ENCODE measurements at places on chromosomes 13 and 19.

DNA sequence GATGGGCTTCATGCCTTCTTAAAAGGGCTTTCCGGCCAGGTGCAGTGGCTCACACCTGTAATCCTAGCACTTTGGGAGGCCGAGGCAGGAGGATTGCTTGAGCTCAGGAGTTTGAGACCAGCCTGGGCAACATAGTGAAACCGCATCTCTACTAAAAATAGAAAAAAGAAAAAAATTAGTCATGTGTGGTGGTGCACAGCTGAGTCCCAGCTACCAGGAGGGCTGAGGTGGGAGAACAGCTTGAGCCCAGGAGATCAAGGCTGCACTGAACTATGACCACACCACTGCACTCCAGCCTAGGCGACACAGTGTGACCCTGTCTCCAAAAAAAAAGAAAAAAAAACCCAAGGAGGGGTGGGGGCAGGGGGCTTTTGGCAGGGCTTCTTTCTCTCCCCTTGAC, 7.2 kb downstream of the CARS2 start:
- no peak for DNase-seq

GRCh38 chr19:17778251-17778967, 16.5 kb upstream of the B3GNT3 start:
- no peak for DNase-seq

- DNase-seq, result no peak
Measured at GRCh38 chr19:45182758-45183157, 4.2 kb downstream of the BLOC1S3 start.

- no peak for DNase-seq
Measured at GRCh38 chr19:1237754-1238368, at the start of gene CBARP. CBARP (minus strand) TSS chr19:1238005; CDS start chr19:1236100, 1,905 bp downstream.

GRCh38 chr13:112179995-112180394, 113.0 kb downstream of the SOX1 start:
- DNase-seq, result no peak

- no peak for DNase-seq
Measured at GRCh38 chr13:97298816-97299215, 76.7 kb downstream of the MBNL2 start.

- DNase-seq, result no peak
Measured at GRCh38 chr13:24086642-24087041, 73.9 kb upstream of the SPATA13 start.

- DNase-seq, result no peak
Measured at GRCh38 chr13:30880856-30881155, 25.3 kb upstream of the MEDAG start.

DNA sequence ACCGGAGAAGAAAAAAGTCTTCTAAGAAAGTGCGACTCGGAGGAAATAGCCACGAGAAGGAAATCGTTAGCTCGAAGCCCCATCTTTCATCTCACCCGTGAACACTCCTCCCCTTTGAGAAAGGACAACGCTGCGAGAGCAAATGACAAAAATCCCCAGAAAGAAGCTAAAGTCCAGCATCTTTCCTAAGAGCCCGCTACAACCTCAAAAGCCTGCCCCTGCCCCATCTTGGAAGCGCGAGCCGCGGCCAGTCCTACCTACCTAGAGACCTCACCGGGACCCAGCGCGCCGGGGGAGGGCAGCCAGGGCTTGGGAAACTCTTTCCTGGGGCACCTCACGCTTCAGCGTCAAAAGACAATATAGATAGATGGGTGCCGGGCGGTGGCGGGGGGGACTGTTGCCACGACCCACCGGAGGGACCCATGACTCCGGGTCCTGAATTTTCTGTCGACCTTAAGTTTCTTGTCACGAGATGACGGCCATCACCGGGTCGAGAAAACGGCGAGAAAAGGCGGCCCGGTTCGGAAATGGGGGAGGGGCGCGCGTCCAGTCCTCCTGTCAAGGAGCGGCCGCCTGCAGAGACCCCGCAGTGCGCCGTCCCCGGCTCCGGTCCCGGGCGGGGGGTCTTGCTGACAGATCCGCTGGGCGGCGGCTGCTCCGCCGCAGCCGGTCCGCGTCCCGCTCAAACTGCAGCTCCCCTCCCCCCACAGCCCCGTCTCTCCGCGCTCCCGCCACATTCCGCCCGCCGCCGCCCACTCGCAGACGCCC, 65.9 kb downstream of the KCNRG start:
- DNase-seq, result no peak

DNA sequence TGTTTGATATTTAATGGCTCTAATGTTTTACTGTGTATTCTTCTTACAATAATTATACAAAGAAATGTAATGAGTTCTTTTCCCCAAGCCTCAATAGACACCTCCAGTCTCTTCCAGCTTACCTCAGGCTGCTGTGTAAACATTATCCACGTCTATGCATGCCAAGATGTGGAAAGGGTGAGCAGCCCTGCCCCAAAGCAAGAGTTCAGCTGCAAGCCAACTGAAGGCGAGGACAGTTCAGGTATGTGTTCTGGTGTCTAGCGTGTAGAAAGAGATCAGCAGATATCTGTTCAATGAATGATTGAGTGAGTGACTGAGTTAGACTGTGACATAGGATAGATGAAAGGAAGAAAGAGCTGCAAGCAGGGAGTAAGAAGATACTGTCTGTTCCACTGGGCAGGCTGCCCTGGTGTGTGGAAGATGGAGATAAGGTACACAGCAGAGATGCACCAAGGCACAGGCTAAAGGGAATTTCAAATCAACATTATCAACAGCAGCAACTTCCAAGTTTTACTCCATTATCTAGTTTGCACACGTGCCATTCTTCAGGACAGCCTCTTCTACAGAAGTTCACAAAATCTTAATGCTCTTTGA, 66.0 kb downstream of the LATS2 start:
- DNase-seq, result no peak

DNA sequence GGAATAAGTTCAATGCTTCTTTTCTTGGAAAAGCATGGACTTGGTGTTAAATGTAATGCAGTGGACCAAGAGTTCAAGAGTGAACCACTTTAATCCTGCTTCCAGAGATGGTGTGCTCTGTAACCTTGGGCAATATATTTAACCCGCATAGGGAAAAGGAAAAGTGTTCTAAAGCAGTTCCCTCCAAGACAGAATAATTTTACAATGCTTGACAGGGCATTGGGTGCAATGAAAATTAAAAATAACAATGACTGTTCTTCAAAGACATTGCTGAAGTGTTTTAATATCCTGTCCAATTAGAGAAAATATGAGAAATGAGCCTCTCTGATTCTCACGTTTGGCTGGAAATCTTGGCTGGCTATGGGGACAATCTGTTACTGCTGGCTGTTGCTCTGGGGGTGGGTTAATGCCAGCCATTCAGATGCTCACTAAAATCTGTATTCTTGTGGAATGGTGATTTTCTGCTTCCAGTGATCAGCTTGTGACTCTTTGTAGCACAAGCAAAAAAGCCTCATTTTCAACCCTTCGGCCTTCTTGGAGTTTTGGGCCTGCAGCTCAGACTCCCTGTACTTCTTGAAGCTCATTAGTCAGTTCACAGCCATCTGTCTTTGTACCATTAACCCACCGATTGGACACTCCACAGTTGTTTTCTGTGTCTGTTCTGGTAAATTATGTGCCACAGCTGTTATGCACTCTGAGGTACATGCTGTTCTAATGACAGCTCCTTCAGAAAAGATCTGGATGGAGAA, 310.6 kb downstream of the LMO7 start:
- no peak for DNase-seq

DNA sequence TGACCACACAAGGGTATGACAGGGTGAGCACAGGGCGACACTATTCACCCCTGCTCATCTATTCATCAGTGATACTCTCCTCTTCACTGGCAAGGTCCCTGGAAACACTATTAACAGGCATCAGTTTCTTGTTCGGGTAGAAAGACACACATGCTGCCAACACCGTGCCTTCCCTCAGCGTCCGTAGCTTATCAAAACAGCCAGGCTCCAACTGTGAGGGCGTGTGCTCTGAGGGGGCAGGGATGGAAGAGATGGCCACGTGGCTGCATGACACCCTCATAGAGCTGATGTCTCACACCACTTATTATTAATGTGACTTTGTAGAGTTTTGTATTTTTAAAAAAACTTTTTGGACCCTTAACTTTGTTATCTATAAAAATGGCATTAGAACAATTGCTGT, 160.3 kb downstream of the ITGBL1 start:
- DNase-seq, result no peak

DNA sequence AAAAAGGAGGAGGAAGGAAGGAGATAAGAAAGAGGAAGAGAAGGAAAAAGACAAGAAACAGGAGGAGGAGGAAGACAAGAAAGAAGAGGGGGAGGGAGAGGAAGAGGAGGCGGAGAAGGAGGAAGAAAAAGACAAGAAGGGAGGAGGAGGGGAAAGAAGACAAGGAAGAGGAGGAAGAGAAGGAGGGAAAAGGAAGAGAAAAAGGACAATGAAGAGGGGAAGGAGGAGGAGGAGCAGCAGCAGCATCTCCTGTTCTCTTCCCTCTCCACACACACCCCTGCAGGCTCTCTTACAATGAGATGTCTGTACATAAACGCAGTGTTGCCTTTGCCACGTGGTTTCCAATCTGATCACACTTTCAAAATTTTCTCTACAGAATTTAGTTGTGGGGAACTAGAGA, 66.6 kb downstream of the RUBCNL start:
- no peak for DNase-seq

GRCh38 chr13:75963302-75963701, 327.2 kb downstream of the LMO7 start:
- no peak for DNase-seq

DNA sequence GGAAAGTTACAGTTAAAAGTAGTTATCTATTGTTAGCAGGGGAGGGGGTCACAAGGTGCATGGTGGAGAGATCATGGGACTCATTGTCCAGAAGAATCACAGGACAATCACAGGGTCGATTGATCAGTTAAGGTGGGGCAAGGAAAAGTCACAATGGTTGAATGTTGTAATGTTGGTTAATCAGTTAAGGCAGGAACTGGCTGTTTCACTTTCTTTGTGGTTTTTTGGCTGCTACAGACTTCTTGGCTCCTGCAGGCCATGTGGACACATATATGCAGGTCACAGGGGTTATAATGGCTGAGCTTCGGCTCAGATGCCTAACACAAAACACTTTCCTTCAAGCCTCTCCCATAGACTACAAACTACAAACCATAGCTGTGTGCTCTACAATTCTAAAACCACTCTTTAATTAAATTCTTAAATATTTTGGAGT, 6.9 kb upstream of the ZNF431 start:
- DNase-seq, result no peak

- DNase-seq, result no peak
Measured at GRCh38 chr19:43481701-43482100, 16.3 kb upstream of the LYPD3 start.

GRCh38 chr13:92418818-92419412, 807.7 kb upstream of the GPC6 start:
- DNase-seq, result no peak

DNA sequence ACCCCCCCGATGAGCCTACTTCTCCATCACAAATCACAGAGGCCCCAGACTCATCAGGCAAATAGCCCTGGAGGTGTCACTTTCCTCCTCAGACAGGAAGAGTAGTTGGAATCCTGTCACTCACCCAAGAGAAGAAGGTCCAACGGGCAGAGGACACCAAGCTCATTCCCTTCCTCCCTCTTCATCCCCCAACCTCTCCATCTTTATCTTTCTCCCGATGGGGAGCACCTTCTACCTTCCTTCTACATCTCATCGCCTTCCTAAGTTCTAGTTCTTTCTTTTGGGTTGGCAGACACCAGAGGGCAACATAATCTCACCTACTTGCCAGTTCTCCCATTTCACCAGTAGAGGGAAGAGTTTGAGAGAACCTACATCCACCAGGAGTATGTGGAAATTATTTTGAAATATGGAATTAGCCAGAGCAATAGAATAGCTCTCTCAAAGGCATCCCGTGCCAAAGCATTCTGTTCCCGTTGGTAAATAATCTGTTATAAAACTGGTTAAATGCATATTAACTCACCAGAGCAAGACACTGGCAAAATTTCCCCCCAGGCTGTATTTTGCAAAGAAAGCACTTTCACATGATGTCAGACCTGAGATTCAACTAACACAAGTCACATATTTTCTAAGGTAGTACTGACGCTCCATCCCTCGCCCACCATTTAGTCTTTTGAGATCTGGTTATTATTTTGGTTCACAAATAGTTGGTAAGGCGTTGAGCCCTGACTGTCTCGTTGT, 55.0 kb downstream of the ZIC5 start:
- DNase-seq, result peak; percentile 61

DNA sequence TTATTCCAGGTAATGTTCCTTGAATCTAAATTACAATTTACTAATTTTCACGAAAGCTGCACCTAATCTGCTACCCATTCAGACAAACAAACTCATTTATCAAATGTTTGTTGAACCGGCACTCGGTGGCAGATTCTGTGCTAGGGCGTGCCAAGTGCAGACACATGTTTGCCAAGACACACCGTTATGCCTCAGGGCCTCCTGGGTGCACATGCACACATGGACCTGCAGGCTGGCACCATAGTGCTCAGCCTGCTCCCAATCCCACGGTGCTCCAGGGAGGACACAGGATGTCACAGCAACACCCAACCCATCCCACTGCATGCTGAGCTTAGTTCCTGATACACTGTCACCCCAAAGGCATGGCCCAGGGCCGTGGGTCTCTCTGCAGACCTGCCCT, 7.7 kb downstream of the SCGB2B2 start:
- DNase-seq, result no peak

DNA sequence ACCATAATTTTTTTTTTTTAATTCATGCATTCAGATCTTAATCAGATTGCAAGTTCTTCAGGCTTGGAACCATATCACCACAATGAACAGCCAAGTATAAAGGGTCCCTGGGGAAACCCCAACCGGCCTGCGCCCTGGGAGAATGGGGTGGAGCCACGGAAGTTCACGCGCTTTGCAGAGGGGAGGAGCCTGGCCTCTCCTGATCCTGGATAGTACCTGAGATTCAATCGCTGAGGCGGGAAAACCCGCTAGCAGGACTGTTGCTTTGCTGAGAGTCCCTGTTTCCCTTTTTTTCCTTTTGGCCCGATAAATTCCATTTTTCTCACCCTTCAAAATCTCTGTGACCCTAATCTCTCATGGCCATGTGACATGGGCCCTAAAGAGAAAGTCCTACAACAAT, 385.1 kb downstream of the IRS2 start:
- DNase-seq, result no peak

All from Panc1 (cell line).